ENCODE measurements at places on chromosomes 4 and X. TPM values are rescaled to one million over a fixed set of nuclear protein-coding genes. Genes with fewer than 3 reads are reported as not detected.

NPY2R gene
- total RNA-seq: 0.42 TPM

FRAS1 gene
- 3.9 TPM for total RNA-seq

ETDB gene
- total RNA-seq: not detected

F11 gene
- total RNA-seq: not detected

LSM6 gene
- total RNA-seq: 30.9 TPM

GRCh38 chrX:24767557-24767956 is 73.8 kb downstream of the POLA1 start:
- no peaks in the 10 kb centered on the region for H3K27me3 ChIP-seq
- DNase-seq: no peak
- H3K4me1 ChIP-seq: no peaks in the 10 kb centered on the region
- no peak overlapping the region for H3K27ac ChIP-seq

- H3K27ac ChIP-seq: no peak overlapping the region
- no peaks in the 10 kb centered on the region for H3K36me3 ChIP-seq
- H3K4me1 ChIP-seq: no peaks in the 10 kb centered on the region
- H3K4me3 ChIP-seq: no peak overlapping the region
- DNase-seq: no peak
These were observed 520.1 kb upstream of the FRG1 start for GRCh38 chr4:189420572-189420971.

DNA sequence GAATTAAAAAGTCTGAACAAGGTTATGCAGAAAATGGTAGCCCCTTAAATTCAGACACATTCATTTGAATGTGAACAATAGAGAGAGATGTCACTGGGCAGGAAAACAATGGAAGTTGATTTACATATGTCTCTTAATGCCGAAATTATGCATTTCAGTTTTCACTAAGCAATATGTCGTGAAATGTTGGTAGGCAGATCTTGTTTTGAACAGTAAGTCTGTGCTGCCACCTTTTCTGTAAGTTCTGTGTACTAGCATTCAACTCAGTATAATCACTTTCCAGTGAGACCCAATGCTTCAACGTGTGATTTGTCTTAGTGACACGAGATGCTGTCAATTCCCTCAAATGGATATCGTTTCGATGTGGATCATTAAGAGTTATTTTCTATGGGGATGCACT is 222.7 kb upstream of the VCX3A start:
- H3K36me3 ChIP-seq: no peaks in the 10 kb centered on the region
- no peak overlapping the region for H3K27ac ChIP-seq
- H3K4me3 ChIP-seq: no peak overlapping the region
- no peak for DNase-seq

- no peaks in the 10 kb centered on the region for H3K36me3 ChIP-seq
- DNase-seq: peak; percentile 59
- peak overlapping the region; percentile 83 for H3K27ac ChIP-seq
These were observed 4.5 kb upstream of the CXCL9 start for GRCh38 chr4:76011700-76012387.

GRCh38 chr4:188701952-188702351 is 562.7 kb downstream of the TRIML1 start:
- no peaks in the 10 kb centered on the region for H3K27me3 ChIP-seq
- no peak overlapping the region for H3K27ac ChIP-seq
- no peaks in the 10 kb centered on the region for H3K4me1 ChIP-seq
- no peak for DNase-seq

GRCh38 chr4:108053251-108053711 is 63.6 kb downstream of the HADH start:
- H3K4me3 ChIP-seq: no peak overlapping the region
- H3K27me3 ChIP-seq: no peaks in the 10 kb centered on the region
- no peaks in the 10 kb centered on the region for H3K36me3 ChIP-seq
- H3K4me1 ChIP-seq: no peaks in the 10 kb centered on the region

DNA sequence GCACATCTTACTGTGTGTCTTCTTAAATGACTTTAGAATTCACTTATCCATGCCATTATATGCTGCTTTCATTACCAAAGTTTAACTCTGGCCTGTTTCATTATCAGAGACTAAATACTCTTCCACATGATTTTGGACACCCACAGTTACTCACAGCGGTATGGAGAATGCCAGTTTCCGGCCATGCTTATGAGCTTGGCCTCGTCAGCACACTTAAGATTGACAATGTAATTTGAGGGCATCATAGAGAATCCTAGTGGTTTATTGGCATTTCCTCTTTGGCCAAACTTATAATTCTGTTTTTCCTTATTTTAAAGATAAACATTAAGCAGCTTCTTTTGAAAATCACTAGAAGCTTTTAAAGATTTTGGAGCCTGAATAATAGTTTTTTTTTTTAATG is 104.5 kb downstream of the IRF2 start:
- no peak for DNase-seq
- no peaks in the 10 kb centered on the region for H3K36me3 ChIP-seq
- H3K4me1 ChIP-seq: no peaks in the 10 kb centered on the region
- no peak overlapping the region for H3K4me3 ChIP-seq
- H3K27ac ChIP-seq: no peak overlapping the region

DNA sequence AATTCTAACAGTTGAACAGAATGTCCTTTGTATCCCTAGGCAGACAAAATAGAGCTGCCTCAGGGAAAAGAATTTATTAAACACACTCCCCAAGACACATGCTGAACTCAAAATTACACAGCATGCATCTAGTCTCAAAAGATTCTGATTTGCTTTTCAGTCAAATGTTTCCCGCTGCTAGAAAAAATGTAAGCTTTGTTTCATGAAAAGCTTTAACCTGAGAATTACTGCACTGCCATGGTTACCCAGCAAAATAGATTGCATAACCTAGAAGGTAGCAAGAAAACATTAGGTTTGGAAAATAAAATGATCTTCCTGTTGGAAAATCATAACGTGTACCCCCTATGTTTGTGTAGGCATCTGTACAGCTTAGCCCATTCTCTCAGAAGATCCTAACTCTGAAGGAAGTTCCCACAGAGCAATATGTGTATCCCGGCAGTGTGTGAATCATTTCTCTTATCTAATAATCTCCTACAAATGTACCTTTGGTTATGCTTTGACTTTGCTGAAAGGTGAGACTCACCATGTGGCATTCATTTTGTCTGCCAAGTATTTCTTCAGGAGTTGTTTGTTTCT is 646.9 kb downstream of the STPG2 start:
- H3K27me3 ChIP-seq: no peaks in the 10 kb centered on the region
- no peaks in the 10 kb centered on the region for H3K36me3 ChIP-seq
- peaks cover 5% of the 10 kb centered on the region for H3K4me1 ChIP-seq
- no peak for DNase-seq

- no peaks in the 10 kb centered on the region for H3K4me1 ChIP-seq
- DNase-seq: no peak
- no peak overlapping the region for H3K27ac ChIP-seq
- H3K36me3 ChIP-seq: no peaks in the 10 kb centered on the region
- no peak overlapping the region for H3K4me3 ChIP-seq
These were observed 48.8 kb downstream of the C4orf33 start for GRCh38 chr4:129144755-129145206.

DNA sequence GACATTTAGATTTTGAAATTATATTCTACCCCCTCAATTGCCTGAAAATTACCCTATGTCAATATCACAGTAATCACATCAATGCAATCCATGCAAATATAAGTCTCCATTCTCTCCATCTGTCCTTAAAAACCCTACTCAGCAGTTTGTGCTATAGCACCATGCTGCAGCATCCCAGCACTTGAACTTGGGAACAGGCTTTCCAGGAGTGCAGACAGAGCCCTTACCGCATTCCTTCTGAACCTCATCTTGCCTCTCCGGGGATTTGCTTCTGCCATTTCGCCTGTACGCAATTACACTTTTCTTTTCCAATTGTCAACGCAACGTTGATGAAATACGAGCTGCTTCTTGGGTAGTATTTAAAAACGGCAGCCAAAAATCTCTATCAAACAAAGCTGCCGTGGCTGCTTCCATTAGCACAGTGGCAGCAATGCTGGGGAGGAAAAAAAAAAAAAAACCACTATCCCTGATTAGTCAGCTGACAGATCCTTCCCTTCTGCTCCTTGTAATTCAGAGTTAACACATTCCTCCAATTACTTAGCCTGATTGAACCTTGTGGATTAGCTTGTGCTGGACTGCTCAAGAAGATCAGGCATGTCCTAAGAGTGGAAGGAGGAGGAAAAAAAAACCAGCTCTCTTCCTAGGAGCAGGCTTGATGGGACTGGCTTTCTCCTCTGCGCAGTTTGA is 65.6 kb downstream of the MCF2 start:
- no peaks in the 10 kb centered on the region for H3K27me3 ChIP-seq
- no peak for DNase-seq
- H3K4me1 ChIP-seq: no peaks in the 10 kb centered on the region
- no peaks in the 10 kb centered on the region for H3K36me3 ChIP-seq

DNA sequence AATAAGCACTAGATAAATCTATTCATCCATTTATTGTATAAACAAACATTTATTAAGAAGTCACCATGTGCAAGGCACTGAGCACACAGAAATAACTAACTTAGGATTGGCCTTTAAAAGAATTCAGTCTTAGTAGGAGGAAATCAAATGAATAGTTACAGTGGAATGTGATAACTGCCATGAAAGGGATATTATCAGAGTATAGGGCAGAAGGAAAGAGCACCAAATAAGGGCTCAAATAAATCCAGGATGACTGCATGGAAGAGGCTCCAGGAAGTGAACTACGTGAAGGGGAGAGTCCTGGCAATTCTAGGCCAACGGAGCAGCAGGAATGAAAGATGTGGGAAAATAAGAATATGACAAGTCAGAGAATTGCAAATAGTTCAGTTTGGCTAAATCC is 406.0 kb downstream of the INPP4B start:
- no peak overlapping the region for H3K27ac ChIP-seq
- H3K36me3 ChIP-seq: no peaks in the 10 kb centered on the region
- no peak for DNase-seq
- H3K4me1 ChIP-seq: no peaks in the 10 kb centered on the region
- no peaks in the 10 kb centered on the region for H3K27me3 ChIP-seq

DNA sequence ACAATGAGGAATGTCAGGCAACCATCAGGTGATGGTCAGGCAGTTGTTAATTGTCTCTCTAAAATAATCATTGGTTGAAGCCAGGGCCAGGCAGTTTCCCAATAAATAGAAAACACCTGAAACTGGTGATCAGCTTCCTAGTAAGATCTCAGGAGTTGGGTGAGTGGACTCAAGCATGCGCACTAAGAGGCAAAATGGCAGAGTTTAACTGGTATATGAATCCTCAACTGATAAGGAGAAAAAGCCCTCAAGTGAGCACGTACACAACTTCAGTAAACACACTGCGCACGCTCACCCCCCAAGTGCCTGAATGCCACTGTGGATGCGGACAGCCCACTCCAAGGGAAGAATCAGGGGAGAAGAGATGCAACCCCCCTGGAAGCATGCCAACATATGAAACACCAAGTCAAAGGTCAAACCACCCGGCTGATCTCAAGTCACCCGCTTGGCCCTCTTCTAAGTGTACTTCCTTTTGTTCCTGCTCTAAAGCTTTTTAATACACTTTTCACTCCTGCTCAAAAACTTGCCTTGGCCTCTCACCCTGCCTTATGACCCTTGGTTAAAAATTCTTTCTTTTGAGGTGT is 39.9 kb downstream of the LNX1 start:
- no peak overlapping the region for H3K4me3 ChIP-seq
- H3K36me3 ChIP-seq: no peaks in the 10 kb centered on the region
- no peak overlapping the region for H3K27ac ChIP-seq
- no peaks in the 10 kb centered on the region for H3K4me1 ChIP-seq
